Stimulated activated CD8-positive, alpha-beta memory T cell treated with anti-CD3 and anti-CD28 coated beads, Interleukin-4, amount 100 ng/mL, for 1 hour (primary cell): ENCODE measurements at places on chromosomes 3 and 15.

DNA sequence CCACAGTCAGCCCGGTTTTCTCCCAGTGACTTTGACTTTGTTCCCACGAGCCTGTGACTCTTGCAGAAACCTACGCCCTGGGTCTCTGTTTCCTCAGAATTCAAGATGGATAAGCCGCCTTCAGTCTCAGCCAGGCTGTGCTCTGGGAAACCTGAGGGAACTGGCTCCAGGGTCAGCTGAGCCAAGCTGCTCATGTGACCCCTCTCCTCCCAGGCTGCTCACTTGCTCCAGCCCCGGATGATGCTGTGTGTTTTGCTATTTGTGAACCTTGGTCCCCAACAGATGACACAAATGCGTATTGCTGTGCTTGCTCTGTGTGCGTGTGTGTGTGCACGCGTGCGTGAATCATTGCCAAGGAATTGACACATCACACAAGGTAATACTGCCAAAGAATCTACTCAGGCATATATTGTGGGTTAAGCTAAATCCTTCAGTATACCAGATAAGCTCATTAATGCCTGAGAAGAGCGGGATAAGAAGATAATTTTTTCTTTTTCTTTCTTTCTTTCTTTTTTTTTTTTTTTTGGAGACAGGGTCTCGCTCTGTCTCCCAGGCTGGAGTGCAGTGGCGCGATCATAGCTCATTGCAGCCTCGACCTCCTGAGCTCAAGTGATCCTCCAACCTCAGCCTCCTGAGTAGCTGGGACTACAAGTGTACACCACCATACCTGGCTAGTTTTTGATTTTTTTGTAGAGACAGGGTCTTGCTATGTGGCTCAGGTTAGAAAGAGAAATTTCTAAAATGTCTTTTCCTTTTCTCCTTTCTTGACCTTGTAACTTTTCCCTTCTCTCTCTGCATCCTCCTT lies 29.2 kb upstream of the UMPS start:
- no peak for DNase-seq

DNA sequence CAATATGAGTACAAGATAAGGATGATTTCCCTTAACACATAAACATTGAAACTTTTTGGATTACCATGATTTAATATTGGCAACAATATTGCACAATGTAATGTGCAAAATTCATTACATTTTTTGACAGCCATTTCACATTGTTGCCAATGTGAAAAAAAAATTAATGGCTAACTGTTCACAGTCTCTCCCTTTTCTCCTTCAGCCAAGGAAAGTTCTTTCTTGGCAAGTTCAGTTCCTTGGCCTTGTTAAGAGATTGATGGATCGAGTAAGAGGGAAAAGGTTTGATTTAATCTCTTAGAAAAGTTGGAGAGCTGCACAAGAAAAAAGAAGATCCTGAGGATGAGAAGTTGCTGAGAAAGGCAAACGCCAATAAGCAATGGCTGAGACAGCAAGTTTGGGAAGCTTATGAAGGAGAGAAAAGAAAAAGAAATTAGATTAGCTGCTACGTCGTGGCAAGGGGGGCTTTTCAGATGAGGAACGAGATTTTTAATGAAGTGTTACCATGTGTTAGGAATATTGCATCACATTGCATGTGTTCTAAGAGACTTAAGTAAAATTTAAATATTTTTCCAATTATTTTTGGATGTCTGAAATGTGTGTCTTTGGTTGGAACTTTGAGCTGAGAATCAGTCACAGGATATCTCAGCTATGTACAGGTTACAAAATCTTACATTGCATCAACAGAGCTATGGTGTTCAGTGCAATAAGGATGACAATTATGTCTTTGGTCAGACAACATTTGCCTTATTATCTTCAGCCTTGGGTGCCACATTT lies 61.4 kb upstream of the ZNF280D start:
- DNase-seq, result no peak

DNA sequence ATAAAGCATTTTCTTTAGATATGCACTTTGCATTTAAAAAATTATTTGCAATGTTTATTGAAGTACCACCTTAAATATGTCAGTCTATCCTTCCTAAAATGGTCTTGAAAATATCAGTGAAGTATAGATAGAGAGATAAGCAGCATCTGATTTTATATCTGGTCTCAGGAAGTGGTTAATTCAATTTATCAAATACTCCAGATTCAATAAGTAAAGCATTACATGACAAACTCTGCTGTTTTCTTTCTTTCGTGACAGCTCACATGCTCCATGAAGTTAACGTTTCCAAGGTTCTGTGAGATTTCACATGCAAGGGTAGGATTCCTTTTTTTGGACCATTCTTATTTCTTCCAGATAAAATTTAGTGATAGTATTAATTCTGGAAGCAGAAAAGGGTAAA lies 775.4 kb upstream of the ROBO1 start:
- no peak for DNase-seq

DNA sequence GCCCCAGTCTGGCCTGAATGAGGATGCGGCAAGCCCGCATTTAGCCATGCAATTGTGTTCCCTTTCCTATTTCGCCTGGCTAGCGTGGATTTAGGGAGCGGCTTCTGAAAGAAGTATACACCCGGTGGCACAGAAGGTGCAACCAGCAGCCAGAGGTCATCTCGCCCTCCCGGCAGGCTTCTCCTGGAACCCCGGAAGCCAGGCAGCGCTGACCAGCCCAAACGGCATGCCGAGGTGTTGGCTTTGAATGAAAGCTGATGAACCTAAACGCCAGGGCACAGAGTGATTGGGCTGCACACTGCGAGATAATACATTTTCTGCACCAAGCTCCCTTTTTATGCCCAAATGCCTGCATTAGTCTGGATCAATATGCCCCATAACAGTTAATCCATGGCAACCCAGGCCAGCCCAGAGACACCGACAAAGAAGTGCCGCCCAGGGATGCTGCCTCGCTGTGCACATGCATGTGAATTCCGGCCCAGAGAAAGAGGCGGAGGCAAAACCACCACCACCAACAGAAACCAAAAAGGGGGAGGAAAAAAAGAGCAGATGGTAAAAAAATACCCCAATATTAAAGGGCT lies 1.4 kb downstream of the SRGAP3 start:
- DNase-seq, result no peak

DNA sequence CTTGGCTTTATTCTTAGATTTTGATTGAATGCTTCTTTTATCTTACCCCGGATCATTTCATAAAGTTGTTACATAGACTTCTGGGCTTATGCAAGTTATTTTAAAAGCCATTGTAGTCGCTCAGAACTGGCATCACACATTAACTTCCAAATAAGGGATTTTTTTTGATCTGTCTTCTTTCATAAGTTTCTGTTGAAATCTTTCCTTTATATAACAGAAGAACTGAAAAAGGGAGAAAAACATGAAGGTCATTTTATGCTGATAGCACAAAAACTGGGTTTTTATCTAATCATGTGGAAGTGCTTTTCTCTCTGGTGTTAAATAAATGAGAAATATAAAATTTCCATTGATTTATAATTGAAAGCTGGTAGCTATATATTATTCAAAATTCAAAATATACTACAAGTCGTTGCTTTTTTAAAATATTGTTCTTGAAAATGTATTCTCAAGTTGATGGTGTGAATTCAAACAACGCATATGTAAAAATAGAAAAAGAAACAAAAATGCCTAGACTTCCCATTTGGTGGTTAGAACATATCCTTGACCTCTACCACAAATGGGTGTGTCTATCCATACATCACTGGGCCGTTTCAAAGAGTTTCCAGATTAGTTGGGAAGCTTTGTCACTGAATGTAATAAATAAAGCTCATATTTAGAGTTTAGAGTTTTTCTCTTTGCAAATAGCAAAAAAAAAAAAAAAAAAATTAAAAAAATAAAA lies 258.3 kb upstream of the ZPLD1 start:
- no peak for DNase-seq

DNA sequence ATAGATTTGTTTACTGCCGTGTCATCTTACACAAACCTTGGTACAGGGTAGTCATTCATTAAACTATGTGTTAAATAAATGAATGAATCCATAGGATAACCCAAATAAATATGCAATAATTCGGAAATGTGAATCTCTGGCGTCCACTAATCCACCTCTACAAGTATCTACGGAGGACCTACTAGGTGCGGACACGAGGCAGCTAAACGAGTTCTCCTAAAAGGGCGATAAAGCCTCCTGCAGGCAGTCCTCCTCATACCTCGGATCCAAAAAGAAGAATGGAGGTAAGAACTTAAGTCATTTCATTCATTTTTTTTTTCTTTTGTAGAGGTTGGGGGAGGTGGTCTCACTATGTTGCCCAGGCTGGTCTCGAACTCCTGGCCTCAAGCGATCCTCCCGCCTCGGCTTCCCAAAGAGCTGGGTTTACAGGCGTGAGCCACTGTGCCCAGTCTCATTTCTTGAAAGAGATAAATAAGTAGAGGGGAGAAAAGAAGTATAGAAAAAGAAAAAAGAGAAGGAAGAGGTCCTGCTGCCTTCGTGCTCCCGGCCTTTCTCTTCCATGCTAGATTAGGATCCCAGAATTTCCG lies 706 bp upstream of the RPL35A start:
- no peak for DNase-seq

DNA sequence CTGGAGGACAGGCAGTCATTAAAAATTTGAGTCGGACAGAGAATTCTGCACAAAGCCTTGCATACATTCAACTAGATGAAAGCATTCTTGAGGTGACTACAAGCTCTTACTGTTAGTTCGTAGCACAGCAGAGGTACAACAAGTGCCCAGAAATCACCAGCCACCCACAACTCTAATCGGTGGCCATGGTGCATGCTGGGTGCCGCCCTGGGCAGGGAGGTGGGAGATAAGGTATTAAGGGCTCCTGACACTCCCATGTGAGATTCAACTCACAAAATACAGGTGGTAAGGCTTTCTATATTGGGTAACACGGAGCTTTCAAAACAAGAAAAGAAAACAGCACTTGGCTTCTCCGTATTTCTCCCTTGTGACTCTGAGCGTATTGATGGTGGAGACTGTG lies 66.0 kb downstream of the MEIS2 start:
- DNase-seq, result no peak

GRCh38 chr3:149934524-149934923 lies 36.2 kb downstream of the PFN2 start:
- no peak for DNase-seq

DNA sequence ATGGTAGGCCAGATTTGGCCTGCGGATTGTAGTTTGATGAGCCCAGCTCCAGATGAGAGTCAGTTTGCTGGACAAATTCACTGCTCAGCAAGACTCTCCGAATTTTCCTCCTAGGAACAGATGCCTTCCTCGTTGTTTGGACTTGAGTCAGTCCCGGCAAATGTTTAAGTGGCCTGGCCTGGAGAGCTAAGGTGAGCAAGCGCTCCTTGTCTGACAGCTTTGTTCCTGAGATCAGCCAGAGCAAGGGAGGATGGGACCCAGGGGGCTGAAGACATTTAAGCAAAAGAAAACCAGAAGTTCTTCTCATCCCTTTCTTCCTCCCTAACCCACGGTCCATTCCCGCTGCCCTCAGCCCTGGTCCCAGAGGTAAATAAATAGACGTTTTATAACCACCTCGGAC lies 40.3 kb downstream of the POLR2M start:
- DNase-seq, result no peak

DNA sequence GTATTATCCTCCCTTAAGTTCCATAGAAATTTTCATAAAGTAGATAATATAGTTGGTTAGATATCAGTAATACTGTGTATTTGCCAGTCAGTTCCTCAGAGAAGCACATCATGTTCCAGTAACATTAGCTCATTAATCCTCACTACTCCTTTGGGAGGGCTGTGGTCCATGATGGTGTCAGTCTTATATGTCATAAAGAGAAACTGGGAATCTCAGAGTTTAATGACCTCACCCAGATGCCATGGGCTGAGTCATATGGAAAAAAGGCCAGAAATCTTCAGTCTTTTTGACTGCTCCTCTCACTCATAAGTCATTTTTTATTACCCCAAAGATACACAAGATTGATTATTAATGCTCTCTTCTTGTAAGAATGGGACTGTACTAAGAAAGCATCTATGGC lies 188.6 kb downstream of the CHL1 start:
- no peak for DNase-seq

- no peak for DNase-seq
Observed at GRCh38 chr15:31254431-31255175, 72.0 kb upstream of the KLF13 start.

DNA sequence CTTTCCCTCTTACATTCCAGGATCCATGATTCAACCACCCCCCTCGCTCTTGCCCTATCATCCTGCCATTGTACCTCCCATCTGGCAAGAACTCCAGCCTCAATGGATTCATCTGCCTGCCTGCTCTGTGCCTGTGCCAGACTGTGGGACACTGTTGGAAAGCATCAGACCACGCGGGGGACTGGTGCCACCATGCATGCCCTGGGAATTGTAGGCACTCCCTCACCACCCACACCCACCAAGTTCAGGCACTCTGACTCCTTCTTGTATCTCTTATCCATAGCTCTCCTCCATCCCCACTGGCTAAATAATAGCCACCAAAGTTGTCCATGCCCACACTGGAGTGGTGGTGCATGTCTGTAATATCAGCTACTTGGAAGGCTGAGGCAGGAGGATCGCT lies 143.8 kb downstream of the TPRA1 start:
- DNase-seq, result no peak

DNA sequence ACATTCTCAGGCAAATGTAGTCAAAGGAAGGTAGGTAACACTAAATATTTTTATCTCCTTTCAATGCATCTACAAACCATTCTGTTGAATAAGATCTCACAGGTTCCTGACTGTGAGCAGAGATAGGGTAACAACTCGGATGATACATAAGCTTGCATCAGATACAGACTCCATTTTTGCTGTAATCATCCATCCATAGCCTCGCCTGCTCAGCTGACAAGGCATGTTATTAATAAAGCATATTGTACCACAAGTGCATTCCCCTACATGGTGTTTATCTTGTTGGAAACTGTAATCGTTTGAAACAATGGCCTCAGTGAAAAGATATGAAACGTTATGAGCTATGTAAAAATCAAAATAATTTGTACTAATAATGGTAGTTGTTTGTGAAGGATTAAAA lies 35.4 kb upstream of the TCF12 start:
- DNase-seq, result no peak

GRCh38 chr15:78396976-78397375 lies 41.0 kb upstream of the IREB2 start:
- DNase-seq, result no peak

DNA sequence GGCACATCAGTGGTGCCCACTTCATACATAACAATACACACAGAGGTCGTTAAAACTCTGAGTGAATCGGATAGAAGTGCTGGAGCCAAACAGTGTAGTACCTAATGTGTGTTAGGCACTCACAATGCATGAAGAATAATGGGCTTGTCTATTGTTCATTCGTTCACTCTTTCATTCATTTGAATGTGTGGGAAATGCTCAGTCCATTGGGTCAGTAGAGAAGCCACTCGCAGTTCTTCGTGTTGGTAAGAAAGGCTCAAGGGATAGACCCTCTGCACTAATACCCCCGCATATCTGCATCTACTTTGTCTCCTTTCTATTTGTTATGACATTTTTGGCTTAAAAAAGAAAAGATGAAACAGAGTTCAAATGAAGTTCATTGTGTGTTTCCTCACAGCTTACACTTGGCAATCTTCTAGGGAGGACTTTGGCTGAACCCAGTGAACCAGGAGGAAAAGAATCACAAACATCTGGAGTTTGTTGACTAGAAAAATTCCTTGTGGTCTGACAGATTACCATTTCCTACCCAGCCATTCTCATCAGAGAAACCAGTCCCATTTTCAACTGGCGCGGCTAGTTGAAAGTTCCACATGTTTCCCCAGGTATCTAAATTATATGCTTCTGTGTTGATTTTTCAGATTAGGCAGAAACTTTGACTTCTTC lies 32.8 kb upstream of the MFSD1 start:
- DNase-seq, result no peak

GRCh38 chr3:98532709-98533571 lies 1.2 kb downstream of the GPR15 start:
- DNase-seq, result no peak
